ENCODE measurements at places on chromosomes 7 and 10. TPM values are rescaled to one million over a fixed set of nuclear protein-coding genes. Genes with fewer than 3 reads are reported as not detected.

- DNase-seq, result peak; percentile 29
Measured at GRCh38 chr10:74213571-74214162, 62.6 kb downstream of the ADK start.

GRCh38 chr10:91105269-91105668 is 115.2 kb upstream of the PCGF5 start:
- no peak for DNase-seq

DNA sequence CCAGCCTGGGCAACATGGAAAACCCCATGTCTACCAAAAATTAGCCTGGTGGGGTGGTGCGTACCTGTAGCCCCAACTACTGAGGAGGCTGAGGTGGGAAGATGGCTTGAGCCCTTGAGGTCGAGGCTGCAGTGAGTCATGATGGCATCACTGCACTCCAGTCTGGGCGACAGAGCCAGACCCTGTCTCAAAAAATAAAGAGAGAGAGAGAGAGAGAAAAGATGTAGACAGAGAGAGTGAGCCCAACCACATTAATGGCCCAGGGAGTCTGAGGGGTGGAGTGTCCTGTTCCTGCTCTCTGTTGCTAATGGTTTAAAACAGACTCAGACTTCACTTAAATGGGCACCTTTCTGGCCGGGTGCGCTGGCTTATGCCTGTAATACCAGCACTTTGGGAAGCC is 455.7 kb upstream of the GALNT17 start:
- DNase-seq, result no peak

DNA sequence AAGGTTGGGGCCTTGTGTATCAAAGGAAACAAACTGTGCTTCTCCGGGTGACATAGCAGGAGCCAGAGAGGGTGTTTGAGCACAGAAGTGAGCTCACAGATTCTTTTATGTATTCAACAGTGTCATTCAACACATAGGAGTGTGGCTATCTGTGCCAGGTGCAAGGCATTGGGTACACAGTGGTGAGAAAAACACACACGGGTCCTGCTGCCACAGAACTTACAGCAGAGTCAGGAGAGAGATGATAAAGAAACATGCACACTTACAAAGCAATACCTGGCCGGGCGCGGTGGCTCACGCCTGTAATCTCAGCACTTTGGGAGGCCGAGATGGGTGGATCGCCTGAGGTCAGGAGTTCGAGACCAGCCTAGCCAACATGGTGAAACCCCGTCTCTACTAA is 16.3 kb upstream of the ECHDC3 start:
- DNase-seq, result no peak

GRCh38 chr10:104321725-104322415 is 16.4 kb downstream of the ITPRIP start:
- no peak for DNase-seq

- no peak for DNase-seq
Measured at GRCh38 chr7:84693483-84693882, 493.4 kb downstream of the SEMA3D start.

DNA sequence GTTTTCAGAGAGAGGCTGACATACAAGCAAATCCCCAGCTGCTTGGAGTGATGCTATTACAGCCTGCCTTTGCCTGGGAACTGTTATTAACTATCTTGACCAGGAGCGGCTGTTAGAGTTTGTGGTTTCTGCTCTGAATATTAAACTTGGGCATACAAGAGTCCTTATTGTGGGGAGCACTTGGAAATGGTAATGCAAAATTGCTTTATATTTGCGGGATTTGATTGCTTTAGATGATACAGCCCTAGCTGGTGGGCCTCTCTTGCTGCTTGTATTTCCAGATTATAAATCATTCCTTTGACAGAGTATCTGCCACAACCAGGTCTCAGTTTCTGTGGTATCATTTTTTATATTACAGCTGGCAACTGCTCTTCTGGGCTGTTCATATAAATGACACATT is 101.9 kb upstream of the FAM204A start:
- DNase-seq, result no peak

GRCh38 chr7:135924302-135924701 is 52.9 kb downstream of the MTPN start:
- DNase-seq, result peak; percentile 3

DNA sequence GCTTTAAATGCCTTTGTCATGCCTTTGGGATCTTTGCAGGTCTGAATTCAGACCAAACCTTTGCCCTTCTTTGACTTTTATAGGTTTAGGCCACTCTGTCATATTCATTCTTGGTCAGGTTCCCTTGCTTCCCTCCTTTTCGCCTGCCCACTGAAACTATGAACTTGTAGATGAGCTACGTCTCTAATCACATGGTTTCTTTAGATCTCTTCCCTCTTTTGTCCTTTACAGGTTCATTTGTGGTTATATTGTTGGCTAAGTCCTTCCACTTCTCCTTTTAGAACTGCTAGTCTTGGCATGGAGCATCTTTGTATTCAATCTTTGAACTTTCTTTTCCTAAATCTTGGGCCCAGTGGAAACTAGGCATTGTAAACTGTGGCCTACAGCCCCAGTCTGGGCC is 104.0 kb upstream of the ZEB1 start:
- DNase-seq, result no peak

- peak; percentile 20 for DNase-seq
Measured at GRCh38 chr10:56605051-56605450, 244.0 kb upstream of the ZWINT start.

GRCh38 chr10:15801641-15802040 is 58.7 kb downstream of the MINDY3 start:
- DNase-seq, result no peak

DNA sequence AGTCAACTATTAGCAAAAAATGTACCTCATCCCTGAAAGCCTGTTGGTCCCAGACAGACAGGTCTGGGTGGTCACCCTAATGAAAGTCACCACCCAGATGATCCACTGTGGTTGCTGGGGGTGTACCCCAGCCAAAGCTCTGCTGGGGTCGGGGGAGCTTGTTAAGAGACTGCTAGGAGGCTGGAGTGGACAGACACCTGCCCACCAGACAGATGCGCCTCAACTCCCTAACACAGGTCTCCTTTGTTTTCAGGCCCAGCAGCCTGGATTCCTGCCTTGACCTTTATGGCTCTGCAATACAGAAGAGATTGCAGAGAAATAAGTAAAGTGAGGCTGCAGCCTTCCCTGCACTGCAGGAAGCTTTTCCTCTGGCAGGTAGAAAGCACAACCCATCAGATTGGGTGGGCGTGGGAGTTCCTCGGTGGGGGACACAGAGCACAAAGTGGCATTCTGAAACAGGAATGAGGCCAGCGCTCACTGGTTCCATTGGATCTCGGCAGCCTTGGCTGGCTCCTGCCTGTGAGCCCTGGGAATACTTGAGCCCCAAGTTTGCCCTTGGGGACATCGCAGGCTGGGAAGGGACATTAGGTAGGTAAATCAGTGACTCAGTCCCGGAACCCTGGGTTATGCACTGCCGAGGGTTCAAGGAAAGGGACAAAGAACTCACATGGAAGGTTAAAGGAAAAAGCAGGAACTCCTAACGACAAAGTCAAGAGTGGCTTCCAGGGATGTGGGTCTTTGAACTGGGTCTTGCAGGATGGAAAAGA is 18.0 kb upstream of the ZNF488 start:
- DNase-seq, result no peak

DNA sequence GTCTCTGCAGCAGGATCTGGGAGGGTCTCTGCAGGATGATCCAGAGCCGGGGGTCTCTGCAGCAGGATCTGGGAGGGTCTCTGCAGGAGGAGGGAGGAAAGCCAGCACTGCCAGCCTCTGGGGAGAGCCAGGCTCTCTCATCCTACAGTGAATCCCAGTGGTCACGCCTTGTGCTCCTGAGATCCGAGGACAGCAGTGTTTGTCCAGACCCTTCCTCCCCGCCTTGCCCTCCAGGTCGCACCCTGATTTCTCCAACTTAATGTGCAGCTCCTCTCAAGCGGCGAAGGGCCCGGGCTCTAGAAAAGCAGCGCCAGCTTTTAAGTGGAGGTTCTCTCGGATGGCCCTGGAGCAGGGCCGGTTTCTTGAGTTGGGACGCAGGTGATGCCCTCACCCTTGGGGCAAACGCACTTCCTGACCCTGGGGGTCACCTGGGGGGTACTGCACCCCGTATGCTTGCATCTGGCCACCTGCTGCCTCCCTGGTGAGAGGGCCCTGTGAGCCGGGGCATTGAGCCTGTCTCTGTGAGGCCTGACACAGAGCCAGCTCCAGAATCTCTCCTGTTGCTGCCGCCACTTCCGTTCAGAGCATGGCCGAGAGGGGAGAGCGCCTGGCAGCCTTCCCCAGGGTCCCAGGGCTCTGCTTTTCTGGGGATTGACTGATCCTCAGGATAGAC is 111.6 kb downstream of the ACTR3B start:
- DNase-seq, result no peak

DNA sequence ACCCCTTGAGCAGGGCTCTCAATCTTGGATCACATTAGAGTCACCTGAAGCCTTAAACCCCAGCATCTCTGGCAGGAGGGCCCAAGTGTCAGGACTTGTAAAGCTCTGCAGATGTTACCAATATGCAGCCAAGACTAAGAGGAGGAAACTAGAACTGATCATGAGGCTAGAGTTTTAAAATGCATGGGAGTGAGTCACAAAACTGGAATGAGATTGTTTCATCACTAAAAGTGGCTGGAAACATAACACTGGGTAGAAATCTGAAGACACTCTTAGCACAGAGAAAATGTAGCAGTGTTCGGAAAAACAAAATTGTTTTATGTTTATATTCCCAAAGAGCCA is 63.3 kb upstream of the GHITM start:
- DNase-seq, result peak; percentile 71

- peak; percentile 30 for DNase-seq
Measured at GRCh38 chr10:29392376-29393021, 103.6 kb downstream of the LYZL1 start.

DNA sequence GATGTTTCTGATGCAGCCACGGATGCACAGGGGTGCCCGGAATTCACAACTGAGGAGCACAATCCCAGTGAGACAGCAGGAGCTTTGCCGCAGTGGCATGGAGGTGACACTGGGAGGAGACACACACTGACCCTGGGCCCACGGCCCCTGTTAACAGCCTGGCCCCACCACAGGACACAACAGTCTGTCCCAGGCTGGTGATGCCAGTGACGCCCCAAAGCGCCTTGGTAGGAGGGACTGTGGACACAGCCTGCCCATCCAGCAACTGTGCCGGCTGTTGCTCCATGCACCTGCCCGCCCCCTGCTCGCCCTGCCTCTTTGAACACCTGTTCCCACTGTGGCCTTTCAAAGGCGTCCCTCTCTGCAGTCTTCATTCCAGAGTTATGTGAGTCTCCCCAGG is 49.8 kb downstream of the KLF6 start:
- no peak for DNase-seq

- no peak for DNase-seq
Measured at GRCh38 chr10:87860816-87861403, 2.4 kb downstream of the KLLN start.

DNA sequence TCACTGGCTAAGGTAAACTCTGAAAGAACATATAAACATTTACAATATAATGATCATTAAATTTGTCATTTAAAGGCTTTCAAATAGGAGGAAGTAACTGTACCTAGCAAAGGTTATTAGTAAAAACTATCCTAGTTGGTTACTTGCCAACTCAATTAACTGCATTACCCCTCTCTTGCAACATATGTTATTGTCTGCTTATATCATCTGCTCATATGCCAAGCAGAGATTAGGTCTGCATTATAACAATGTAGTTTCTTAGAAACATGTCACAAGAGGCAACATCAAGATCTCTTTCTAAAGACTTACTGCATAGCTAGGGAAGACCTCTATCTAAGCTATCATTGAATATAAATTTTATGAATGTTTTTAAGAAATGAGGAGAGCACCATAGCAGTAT is 132.5 kb downstream of the RELN start:
- no peak for DNase-seq

GRCh38 chr7:77738871-77739270 is 42.6 kb downstream of the RSBN1L start:
- DNase-seq, result peak; percentile 62

DNA sequence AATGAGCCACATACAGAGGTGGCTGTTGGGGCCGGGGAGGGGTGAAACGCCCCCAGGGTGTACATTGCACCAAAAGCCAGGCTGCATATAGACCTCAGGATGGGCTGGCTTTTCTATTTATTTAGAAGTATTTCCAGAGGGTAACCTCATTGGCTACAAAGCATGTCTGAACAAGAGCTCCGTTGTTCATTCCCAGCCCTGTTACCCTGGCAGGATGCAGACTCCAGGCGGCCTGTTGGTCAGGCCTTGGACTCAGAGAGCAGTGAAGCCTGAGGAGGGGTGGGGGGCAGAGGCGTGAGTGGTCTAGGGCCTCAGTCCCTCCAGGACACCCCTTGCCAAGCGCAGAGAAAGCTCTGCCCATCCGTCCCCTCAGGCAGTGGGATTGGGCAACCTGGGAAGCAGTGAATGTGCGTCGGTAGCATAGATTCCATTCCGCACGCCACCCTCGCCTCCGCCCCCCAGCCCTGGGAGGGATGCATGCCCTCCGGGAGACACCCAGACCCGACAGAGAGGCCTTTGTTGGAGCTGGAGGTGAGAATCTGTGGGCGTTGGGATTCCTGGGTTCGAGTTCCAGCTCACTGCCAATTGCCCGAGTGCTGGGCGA is 41.9 kb downstream of the TCF7L2 start:
- DNase-seq, result no peak

DNA sequence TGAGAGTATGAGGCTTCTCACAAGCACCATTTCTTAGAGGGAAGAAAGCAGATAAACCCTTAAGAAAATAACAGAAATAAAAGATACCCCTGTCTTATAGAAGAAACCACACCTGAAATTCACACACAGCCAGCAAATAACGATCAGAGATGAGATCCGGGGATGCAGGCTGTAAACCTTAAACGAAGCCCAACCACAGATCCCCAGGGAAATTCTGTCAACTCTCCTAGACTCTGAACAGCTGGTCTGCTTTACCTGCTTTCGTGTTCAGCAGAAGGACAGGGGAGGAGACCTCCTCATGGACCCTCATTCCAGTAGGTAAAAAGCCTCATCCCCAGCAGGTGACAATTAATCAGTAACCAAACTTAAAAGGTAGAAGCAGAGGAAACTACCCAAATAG is 45.0 kb downstream of the VOPP1 start:
- DNase-seq, result no peak

- DNase-seq, result peak; percentile 53
Measured at GRCh38 chr10:103709341-103709920, 145.9 kb downstream of the SH3PXD2A start.

- DNase-seq, result no peak
Measured at GRCh38 chr10:63919575-63920279, 398.5 kb downstream of the REEP3 start.

DNA sequence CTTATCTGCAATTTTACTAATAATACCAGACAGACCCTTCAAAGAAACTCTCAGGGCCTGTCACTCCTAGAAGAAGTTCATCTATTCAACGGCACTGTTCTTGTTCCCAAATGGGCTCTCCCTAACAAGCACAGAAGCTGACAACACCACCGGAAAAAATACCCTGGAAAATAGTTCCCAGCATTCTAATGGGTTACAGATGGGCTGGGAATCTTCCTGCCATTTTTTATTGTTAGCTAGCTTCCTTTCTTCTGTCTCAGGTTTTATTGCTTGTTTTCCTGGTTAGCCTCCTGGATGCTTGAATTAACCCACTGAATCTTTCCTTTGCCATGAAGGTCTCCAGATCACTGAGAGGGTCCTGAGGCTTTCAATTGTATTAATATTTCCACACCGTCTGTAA is 689.8 kb upstream of the NRP1 start:
- DNase-seq, result no peak

HEPACAM2 gene
- total RNA-seq, result not detected

BAIAP2L1 gene
- 14.0 TPM for total RNA-seq

HTR5A gene
- total RNA-seq, result not detected

SLIT1 gene
- not detected for total RNA-seq

MINDY4 gene
- total RNA-seq, result 7.6 TPM

ELN gene
- 0.50 TPM for total RNA-seq

IFIT1B gene
- total RNA-seq, result not detected

TUBAL3 gene
- total RNA-seq, result not detected

CYP3A4 gene
- total RNA-seq, result not detected

PNLIPRP1 gene
- total RNA-seq, result not detected

ADCYAP1R1 gene
- total RNA-seq, result 0.16 TPM

HMX2 gene
- total RNA-seq, result not detected

Data from A172 (cell line).